ENCODE measurements at places on chromosomes 1 and 21.

DNA sequence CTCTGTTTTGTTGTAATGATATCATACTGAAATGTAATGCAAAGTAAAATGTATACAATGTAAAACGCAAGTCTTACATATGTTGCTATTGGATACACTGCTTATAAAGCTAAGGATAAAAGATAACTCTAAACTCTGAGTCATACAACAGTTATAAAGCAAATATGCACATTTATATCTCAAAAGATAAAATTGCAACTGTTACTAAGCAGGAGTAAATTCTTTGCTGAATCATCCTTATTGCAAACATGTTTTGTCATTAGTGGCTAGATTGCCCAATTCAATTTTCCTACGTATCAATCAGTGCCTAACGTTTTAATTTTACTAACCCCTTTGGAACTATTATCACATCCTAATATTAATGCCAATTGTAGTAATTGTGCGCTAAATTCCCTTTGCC is 762.9 kb downstream of the LTN1 start:
- no peak for DNase-seq

DNA sequence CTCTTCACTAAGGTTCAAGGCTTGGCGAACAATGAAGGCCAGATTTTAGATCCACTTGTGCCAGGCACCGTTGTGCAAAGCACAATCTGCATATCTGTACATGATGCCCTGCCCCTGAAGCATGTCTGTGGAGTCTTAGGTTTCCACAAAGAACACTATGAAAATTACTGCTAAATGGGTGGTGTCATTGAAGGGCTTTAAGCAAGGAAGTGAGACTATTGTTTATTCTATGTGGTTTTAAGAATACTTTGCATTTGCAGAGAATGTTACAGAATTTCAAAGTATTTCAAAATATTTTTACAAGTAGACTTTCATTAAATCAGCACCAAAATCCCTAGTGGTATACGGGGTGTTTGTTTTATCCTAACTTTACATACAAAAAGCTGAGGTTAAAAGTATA is 8.8 kb downstream of the TSEN15 start:
- no peak for DNase-seq

GRCh38 chr1:190312763-190313162 is 164.9 kb downstream of the BRINP3 start:
- DNase-seq = no peak

DNA sequence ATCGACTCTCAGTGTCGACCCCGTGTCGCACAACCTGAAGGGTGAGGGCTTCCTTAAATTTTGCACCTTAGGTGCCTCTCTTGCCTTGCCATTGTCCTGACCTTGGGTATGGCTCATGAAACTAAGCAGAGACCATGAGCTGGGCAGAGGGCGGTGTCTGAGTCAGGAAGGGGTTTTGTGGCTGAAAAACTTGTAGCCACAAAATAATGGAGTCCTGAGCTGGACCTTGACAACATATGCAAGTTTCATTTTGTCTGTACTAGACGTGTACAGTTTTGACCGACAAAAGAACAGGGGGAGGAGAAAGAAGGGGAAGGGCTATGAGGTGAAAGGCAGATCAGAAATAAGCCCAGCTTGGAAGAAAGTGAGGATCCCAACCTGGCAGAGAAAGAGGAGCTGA is 8.3 kb upstream of the RUNX1 start:
- DNase-seq = peak; percentile 45

- DNase-seq = no peak
Measured at GRCh38 chr1:245558069-245558468, 403.3 kb downstream of the KIF26B start.

DNA sequence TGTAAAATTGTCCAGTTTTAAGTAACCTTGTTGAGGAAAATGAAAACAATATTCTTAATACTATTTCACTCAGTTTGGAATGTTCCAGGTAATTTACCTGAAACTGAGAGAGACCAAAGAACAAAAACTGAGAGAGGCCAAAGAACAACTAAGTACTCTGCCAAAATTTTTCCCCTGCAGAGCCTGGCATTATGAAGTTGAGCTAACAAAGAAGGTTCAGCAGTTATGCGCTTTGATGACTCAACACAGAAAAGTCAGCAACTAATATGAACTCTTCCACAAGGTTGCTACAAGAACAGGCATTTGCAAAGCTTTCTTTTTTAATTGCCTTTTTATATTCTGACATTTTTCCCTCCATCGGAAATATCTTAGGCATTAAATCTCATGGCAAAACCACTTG is 270.9 kb downstream of the CHRM3 start:
- DNase-seq = no peak

Measured in immature natural killer cell (primary cell).